Peyer's patch (tissue), 4 donors: ENCODE measurements at places on chromosomes 13 and 19. TPM values are rescaled to one million over a fixed set of nuclear protein-coding genes. Genes with fewer than 3 reads are reported as not detected.

GRCh38 chr13:32663660-32664059 lies 77.4 kb downstream of the PDS5B start:
- DNase-seq = no peak
- no peaks in the 10 kb centered on the region for H3K27me3 ChIP-seq
- H3K27ac ChIP-seq = no peak overlapping the region
- no peak overlapping the region for H3K4me3 ChIP-seq
- H3K4me1 ChIP-seq = no peaks in the 10 kb centered on the region
- peaks cover 5% of the 10 kb centered on the region for H3K36me3 ChIP-seq

The IL27RA gene
- total RNA-seq = 7.4 TPM

The CEACAM4 gene
- total RNA-seq = not detected

GRCh38 chr19:55253842-55254624 lies 4.8 kb downstream of the PPP6R1 start:
- H3K27me3 ChIP-seq = no peaks in the 10 kb centered on the region
- H3K4me1 ChIP-seq = no peaks in the 10 kb centered on the region
- peak overlapping the region; percentile 99 for H3K27ac ChIP-seq
- peak; percentile 90 for DNase-seq
- H3K4me3 ChIP-seq = peak overlapping the region; percentile 33

The ZNF101 gene
- total RNA-seq = 52.8 TPM

GRCh38 chr13:60258349-60258748 lies 94.6 kb upstream of the DIAPH3 start:
- no peak for DNase-seq
- H3K4me3 ChIP-seq = no peak overlapping the region
- no peaks in the 10 kb centered on the region for H3K4me1 ChIP-seq
- no peaks in the 10 kb centered on the region for H3K27me3 ChIP-seq
- H3K36me3 ChIP-seq = no peaks in the 10 kb centered on the region

The KMT5C gene
- total RNA-seq = 14.4 TPM

- H3K4me3 ChIP-seq = no peak overlapping the region
- DNase-seq = no peak
- peaks cover 10% of the 10 kb centered on the region for H3K4me1 ChIP-seq
- H3K27me3 ChIP-seq = no peaks in the 10 kb centered on the region
- peaks cover 23% of the 10 kb centered on the region for H3K36me3 ChIP-seq
These were observed 14.6 kb downstream of the XRCC1 start for GRCh38 chr19:43560687-43561086.

The GYS1 gene
- 61.8 TPM for total RNA-seq

DNA sequence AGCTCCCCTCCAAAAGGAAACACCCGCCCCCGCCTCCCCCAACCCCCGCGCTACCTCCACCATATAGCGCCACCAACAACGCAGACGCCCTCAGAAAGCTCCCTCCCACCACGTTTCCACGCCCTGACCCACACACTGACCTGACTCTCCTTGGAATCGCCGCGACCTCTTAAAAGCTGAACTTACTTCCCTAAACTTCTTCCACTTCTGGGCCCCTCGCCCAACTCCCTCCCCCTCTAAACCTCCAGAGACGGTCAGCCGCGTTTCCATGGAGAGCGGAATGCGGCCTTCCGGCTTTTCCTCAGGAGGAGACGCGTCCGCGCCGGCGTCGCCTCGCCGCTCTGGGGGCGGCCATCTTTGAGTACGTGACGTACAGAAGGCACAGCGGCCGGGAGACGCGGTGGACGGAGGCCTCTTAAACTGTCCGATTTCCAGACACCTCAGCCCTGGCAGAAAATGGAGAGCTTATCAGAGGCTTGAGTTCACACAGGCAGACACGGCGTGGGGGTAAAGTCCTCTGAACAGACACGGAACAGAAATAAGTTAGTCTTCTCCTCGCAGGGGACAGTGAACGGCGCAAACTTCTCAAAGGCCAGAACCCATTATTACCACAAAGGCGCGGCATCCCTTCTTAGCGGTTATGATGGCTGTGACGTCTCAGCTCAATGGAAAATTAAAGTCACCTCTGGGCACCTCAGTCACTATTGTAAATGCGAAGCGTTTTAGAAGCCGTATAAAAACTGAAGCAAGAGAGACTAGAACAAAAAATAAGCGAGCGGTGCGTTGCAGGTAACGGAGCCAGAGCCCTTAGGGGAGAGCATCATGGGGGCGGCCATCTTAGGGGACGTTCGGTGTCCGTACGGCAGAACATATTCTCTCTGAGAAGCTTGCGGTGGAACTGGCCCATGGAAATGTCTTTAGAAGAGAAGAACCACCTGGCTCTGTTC lies at the start of gene ZNF432:
Gene ZNF432 (minus strand): TSS at position 284 of the 947 bp plus-strand sequence. CDS start 1,970 bp downstream, outside the sequence.
- peak within 1 kb of the TSS; percentile 57 for H3K4me3 ChIP-seq
- peak; percentile 92 for DNase-seq
- no peaks in the 10 kb centered on the region for H3K4me1 ChIP-seq
- H3K27ac ChIP-seq = peak within 1 kb of the TSS; percentile 86
- H3K27me3 ChIP-seq = no peaks in the 10 kb centered on the region

The CARD8 gene
- 41.6 TPM for total RNA-seq

- DNase-seq = no peak
- no peaks in the 10 kb centered on the region for H3K27me3 ChIP-seq
- H3K36me3 ChIP-seq = no peaks in the 10 kb centered on the region
- no peaks in the 10 kb centered on the region for H3K4me1 ChIP-seq
- no peak overlapping the region for H3K4me3 ChIP-seq
These were observed 92.3 kb downstream of the TUBA3C start for GRCh38 chr13:19089315-19089714.
